ENCODE measurements at places on chromosomes 11 and 22.

GRCh38 chr11:101923554-101923953 is 7.2 kb upstream of the ANGPTL5 start:
- DNase-seq, result no peak

DNA sequence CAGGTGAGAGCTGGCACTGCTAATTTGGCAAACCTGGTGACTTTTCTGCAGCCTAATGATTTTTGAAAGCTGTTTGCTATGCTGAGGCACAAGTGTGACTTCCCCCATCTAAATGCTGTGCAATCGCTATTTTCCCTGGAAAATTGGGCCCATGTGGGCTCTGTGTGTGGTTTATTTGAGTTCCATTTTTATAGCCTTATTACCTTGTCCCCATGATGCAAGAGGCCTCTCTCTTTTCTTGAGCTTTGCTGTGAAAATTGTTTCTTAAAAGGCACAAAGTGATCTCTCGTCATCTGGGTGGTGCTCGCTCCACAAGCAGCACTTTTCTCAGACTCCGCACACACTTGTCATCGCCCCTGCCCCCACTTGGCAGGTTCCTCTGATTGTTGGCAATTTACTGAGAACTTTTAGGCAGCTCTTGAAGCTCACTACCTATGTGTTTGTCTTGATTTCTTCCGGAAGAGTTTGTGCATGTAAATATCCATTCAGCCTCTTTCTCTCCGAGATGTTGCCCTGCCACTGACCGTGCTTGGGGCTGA is 24.9 kb downstream of the BMAL1 start:
- DNase-seq, result no peak

DNA sequence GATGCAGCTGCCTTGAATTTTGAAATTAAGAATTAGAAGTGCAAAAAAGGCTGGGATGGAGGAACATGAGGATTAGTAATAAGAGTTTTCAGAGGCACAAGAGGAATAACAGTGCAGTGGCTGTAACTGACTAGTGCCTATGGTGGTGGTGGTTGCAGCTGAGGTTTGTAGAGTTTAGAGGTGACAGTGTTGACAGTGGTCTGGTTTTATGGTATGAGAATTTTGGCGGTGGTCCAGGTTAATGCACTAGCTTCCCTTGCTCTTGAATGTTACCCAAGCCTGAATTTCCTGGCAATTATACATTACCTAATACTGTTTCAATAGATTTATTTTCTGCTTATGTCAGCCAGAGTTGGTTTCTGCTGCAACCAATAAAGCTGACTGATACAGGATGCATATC is 112.8 kb upstream of the C11orf87 start:
- DNase-seq, result no peak

DNA sequence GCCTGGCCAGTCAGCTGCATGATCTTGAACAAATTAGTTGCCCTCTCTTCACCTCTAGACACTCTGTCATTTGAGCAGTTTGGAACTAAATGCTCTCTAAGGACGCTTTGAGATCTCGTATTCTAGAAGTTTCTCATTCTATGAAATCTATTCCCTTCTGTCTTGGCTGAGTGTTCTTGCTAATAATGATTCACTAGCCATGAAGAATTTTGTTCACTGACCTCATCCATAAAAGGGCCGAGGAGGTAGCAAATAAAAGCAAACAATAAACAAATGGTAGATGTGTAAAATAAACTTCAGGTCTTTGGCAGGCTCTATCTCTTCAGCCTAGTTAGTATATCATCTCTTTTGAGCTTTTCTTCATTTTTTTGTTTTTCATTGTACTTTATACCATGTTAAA is 76.6 kb downstream of the USP35 start:
- no peak for DNase-seq

- no peak for DNase-seq
Measured at GRCh38 chr22:22941831-22942510, 54.4 kb downstream of the IGLL5 start.

GRCh38 chr11:9428706-9429105 is 32.1 kb upstream of the ZNF143 start:
- DNase-seq, result no peak
